ENCODE measurements at places on chromosomes 1 and 21. TPM values are rescaled to one million over a fixed set of nuclear protein-coding genes. Genes with fewer than 3 reads are reported as not detected.

DNA sequence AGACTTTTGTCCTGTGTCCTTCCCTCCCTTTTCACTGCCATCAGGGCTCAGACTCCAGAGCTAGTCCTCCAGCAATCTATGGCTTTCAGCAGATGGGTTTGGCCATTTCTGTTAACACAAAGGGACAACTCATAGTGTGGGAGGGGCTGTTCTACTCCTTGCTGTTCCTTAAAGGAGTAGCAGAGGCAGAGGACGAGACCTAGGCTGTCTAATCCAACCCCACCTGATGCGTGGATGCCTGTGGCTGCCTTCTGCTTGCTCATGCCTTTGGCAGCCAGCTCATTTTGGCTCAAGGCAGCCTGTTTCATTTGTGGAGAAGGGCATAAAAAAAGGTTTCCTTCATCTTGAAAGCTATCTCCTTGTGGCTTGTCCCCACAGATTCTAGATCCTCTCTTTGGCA, 27.0 kb downstream of the MFSD2A start:
- DNase-seq, result no peak

Gene PTGFR
- 2.9 TPM for total RNA-seq

DNA sequence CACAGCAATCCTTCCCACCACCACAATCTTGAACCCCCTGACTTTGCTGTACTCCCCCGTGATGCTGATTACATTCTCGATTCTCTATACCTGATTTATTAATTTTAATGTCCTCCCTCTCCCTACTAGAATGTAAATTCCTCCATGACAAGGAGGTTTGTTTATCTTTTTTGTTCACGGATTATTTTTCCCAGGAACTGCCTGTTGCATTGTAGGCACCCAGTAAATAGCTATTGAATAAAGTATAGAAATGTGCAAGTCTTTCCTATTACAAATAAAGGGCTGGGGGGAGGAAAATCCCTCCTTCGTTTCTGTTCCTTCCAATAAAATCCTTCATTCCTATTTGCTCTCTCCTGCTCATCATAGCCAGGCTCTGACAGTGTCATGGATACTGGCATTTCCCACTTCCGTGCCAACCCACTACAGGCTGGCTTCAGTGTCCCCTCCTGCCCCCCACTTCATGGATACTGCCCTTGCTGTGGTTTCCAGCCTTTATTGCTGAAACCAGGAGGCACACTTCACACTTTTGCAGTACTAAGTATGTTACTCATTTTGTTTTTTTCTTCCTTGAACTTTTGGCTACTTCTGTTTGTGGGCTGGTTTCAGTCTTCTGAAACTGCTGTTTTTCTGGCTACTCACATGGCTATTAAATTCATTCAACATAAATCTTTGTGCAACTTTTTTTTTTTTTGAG, 7.5 kb downstream of the KIF1B start:
- DNase-seq, result no peak

DNA sequence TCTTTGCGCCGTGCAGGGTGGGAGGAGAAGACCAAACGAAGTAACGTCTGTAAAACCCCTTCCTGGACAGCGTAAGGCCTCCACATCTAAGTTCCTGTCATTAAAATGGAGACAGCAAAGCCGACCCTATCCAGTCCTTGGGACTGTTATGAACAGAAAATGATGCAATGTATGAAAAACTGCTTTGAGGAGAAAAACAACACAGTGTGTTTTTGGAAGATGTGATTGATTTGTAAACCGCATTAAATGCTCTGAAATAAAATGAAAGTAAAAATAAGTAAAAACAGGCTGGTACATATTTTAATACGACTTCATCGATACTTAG, 827 bp upstream of the URB1 start:
- DNase-seq, result no peak

Gene SPRR4
- not detected for total RNA-seq

DNA sequence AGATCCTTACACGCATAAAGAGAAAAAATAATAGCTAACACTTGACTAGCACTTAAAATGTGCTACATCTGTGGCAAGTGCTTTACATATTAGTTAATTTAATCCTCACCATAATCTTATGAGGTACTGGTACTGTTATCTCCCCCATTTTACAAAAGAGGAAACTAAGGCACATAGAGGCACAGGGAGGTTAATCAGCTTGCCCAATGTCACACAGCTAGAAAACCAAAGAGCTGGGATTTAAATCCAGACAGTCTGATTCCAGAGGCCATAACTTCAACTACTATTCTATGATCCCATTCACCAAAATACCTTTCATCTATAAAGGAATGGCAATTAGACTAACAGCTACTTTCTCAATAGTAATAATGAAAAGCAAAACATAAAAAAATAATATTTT, 11.7 kb downstream of the SPOCD1 start:
- no peak for DNase-seq

DNA sequence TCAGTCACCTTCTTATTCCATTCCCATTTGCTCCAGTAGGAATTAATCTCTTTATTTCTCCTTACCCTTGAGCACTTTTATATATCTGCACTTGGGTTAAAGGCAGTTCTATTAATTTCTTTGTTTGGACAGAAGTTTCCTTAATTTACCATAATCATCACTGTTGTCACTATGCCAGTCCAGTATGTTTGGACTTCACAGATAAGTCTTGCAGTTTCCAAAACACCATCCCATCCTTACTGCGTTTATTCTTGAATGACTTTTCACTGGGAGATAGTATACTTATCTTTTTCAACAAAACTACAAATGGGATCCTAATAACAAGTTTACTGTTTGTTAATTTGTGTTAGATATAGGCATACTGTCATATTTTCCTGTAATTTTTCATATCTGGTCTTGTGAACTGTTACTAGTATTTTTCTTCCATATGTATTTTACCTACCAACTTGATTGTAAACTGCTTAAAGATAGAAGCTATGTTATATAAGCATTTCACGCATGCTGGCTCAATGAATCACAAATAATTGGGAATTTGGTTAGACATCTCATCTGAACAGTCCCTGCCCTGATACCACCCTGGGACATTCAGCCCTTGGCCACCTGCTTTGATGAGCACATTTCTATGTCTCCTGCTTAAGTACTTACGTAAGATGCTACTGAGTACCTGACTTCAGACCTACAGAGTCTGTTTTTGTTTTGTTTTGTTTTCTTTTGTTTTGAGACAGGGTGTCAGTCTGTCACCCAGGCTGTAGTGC, 78.2 kb downstream of the OLFML2B start:
- no peak for DNase-seq

Data from esophagus muscularis mucosa (tissue), 4 donors.